ENCODE measurements at places on chromosomes 12 and 14.

DNA sequence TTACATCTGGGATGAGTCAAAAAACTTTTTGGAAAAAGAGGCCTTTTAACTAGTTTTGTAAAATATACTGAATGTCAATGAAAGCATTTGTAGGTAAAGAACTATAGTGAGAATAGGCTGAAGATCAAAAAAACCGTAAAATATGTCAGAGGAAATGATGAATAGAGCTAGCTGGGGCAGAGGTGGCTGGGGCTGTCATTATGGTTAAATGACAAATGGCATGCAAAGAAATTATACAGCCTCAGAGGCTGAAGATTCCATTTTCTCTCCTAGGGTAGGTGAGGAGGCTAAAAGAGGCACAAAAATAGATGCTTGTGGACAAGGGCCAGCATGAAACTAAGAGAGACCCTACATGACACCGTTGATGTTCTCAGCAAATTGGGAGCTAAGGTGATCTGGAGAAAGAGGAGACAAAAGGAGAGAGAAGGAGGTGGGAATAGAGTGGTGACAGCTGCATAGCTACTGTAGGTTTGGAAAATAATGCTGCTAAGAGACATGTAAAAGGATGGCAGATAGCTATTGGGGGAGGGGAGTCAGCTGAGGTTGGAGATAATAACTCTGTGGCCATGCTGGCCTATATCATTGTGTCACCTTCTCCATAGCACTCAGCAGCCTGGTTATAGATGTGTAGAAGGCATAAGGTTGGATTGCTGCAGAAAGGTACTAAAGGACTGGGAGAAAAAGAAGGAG is 63.8 kb downstream of the ABCC9 start:
- no peak for DNase-seq

DNA sequence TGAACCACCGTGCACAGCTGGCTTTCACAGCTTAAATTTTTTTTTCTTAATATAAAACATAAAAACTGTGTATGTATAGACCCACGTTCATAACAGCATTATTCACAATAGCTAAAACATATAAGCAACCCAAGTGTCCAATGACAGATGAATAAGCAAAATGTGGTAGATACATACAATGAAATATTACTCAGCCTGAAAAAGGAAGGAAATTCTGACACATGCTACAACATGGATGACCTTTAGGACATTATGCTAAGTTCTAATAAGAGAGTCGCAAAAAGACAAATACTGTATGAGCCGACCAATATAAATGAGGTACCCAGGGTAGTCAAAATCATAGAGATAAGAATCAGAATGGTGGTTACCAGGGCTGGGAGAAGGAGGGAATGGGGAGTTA is 13.8 kb upstream of the YY1 start:
- no peak for DNase-seq

GRCh38 chr12:12800406-12801180 is 12.6 kb upstream of the DDX47 start:
- no peak for DNase-seq

GRCh38 chr12:69189378-69189978 is 49.9 kb upstream of the CPSF6 start:
- no peak for DNase-seq

GRCh38 chr12:12947902-12948301 is 4.1 kb downstream of the GPRC5D start:
- no peak for DNase-seq

DNA sequence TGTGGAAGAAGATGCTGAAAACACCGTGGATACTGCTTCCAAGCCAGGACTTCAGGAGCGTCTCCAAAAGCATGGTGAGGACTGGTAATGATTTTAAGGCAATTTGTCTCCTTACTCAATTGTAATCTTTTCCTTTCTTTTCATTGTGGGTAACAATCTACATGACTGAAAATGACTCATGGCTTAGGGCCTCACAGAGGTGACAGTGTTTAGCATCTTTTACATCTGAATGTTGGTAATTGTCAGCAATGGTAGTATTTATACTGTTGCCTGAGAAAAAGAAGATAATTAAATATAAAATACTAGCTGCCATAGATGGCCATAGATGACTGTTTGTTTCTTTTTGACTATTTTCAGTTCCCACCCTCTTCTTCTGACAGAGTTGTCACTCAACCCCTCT is 31.6 kb downstream of the TULP3 start:
- no peak for DNase-seq

DNA sequence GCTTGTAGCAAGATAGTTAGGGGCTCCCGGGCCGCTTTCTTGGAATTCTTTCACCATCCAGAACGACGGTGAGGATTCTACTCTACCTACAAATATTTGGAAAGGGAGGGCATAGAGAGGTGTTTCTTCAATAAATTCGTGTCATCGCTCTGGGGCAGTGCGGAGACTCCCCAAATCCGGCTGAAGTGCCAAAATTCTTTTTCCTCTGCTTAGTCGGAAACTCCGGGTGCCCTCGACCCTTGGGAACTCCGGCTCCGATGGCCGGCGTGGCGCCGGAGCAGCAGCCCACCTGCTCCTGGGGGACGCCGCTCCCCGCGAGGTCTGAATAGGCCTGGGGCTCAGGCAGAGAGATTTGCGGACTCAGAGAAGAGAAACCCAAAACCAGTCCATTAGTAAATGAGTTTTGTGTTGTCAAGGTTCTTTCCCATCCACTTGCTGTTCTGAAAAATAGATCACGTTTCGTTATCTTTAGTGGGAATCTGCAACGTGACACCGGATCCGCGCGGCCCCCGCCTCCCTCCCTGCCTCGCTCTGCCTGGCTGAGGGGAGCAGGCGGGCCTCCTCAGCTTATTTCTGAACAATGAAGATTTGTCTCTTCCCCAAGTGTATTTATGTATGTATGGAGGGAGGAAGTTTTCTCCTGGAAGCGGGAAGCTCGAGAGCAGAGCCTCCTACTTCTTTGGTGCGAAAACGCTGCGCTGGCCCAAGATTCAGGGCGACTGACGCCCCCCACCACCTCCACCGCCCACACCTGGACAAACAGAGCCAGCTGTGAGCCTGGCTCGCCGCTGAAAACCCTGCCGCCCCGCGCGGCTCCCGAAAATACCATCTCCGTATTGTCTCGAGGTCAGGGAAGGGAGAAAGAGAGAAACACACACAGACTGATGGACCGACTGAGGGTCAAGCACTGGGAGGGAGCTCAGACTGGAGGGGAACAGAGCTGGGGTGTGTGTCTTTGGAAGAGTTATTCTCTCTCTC is 3.7 kb upstream of the SIX1 start:
- no peak for DNase-seq

- no peak for DNase-seq
Observed at GRCh38 chr12:132558042-132558856, 52.1 kb downstream of the LRCOL1 start.

GRCh38 chr12:47797441-47797840 is 22.3 kb downstream of the HDAC7 start:
- no peak for DNase-seq

GRCh38 chr12:68791897-68792481 is 16.0 kb upstream of the MDM2 start:
- DNase-seq, result no peak

GRCh38 chr12:89173096-89173495 is 179.2 kb downstream of the DUSP6 start:
- no peak for DNase-seq

- no peak for DNase-seq
Observed at GRCh38 chr14:51521764-51522163, 129.9 kb upstream of the FRMD6 start.

GRCh38 chr12:123063535-123063934 is 83.1 kb downstream of the ARL6IP4 start:
- DNase-seq, result no peak

GRCh38 chr14:98769326-98769725 is 502.7 kb downstream of the BCL11B start:
- no peak for DNase-seq

DNA sequence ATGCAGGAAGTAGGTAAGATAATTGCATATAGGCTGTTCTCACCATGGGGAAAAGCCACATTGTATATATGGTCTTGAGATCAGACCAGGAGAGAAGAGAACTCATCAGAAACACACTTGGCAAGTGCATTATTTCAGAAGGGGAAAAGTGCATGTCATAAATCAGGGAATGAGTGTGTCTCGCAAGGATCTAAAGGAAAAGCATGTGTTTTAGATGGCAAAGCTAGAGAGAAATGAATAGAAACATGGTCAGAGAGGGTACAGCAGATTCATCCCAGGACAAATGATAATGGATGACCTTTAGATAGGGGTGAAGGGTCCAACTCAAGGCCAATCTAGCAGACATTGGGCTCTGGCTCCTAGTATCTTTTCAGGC is 230.2 kb upstream of the NAV3 start:
- no peak for DNase-seq

GRCh38 chr14:92890830-92891588 is 31.9 kb upstream of the CHGA start:
- DNase-seq, result no peak

GRCh38 chr14:97021001-97021400 is 223.8 kb downstream of the VRK1 start:
- DNase-seq, result no peak

DNA sequence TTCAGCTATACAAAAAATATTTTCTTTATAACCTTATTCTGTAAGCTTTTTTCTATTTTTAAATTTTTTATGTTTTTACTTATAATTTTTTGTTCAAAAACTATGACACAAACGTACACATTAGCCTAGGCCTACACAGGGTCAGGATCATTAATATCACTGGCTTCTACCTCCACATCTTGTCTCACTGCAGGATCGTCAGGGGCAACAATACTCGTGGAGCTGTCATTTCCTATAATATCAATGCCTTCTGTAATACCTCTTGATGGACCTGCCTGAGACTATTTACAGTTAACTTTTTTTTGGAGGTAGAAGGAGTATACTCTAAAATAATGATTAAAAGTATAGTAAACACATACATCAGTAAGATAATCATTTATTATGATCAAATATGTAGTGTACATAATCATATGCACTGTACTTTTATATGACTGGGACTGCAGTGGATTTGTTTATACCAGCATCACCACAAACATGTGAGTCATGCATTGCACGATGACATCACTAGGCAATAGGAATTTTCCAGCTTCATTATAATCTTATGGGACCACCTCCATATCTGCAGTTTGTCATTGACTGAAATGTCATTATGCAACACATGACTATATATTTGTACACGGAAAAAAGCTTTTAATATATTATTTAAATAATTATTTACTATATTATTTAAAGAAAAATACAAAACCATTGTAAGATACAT is 18.5 kb upstream of the PMCH start:
- DNase-seq, result no peak

DNA sequence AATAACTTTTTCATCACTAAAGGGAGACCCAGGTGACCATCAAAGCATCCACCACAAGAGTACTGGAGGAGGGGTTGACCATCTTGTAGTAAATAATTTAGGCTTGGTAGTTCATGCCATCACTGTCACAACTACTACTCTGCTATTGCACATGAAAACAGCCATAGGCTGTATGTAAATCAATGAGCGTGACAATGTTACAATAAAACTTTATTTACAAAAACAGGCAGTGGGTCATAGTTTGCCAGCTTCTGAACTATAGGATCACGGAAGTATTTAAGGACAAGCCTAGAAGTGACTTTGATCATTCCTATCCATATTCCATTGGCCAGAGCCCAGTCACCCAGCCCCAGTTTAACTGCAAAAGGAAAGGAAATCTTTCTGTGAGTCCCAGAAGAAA is 153.4 kb downstream of the NUAK1 start:
- DNase-seq, result no peak

GRCh38 chr12:109309381-109310246 is 530 bp upstream of the FOXN4 start:
- no peak for DNase-seq

DNA sequence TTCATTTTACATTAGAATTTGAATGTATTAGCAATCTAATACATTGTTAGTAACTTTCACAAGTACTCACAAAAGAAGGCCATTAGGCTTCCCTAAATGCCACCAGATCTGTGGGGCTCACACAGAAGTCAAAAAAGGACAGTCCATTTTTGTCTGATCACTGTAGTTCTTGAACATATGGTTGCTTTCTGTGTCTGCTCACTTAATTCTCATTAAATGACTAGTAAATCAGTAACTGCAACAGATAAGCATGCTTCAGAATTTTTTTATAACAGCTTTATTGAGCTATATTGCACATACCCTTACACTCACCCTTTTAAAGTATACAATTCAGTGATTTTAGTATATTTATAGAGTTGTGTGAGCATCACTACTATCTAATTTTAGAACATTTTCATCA is 71.4 kb downstream of the DENND5B start:
- no peak for DNase-seq

- no peak for DNase-seq
Observed at GRCh38 chr12:101719566-101719965, 19.7 kb downstream of the SYCP3 start.

DNA sequence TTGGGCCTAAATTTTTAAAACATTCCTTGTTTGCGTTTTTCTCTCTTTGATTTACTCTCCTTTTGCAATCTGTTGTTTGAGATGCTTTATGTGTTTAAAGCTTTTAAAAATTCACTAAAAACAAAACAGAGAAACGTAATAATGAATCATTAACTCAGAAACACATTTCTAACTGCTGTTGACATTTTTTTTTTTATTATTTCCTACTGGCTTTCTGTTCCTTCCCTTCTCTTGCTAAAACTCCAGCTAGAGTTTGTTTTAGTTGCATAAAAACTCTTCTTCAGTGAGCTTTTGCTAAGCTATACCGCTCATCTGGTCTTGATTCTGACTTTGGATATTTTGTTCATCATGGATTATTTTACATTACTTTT is 29.0 kb upstream of the SRGAP1 start:
- DNase-seq, result no peak

DNA sequence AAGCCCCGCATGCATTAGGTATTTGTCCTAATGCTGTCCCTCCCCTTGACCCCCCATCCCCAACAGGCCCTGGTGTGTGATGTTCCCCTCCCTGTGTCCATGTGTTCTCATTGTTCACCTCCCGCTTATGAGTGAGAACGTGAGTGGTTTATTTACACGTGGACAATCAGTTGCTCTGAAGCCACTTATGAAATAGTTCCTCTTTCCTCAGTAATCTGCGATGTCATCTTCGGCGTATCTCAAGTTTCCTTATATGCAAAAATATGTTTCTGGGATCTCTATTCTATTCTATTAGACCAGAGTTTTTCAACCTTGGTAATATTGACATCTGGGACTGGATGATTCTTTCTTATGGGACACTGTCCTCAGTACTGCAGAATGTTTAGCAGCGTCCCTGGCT is 56.0 kb upstream of the DCD start:
- no peak for DNase-seq

All from stimulated activated CD4-positive, alpha-beta T cell treated with anti-CD3 and anti-CD28 coated beads, TNF-alpha, amount 100 ng/mL, for 24 hours (primary cell).